ENCODE measurements at places on chromosomes 1 and 21. TPM values are rescaled to one million over a fixed set of nuclear protein-coding genes. Genes with fewer than 3 reads are reported as not detected.

Gene OR2M5
- not detected for total RNA-seq

Gene BRINP3
- 0.34 TPM for total RNA-seq

Gene CAMK2N1
- 69.5 TPM for total RNA-seq

Gene ZNF648
- total RNA-seq = 0.72 TPM

Gene RHBDL2
- 0.23 TPM for total RNA-seq
